ENCODE measurements at places on chromosomes 2 and 18.

DNA sequence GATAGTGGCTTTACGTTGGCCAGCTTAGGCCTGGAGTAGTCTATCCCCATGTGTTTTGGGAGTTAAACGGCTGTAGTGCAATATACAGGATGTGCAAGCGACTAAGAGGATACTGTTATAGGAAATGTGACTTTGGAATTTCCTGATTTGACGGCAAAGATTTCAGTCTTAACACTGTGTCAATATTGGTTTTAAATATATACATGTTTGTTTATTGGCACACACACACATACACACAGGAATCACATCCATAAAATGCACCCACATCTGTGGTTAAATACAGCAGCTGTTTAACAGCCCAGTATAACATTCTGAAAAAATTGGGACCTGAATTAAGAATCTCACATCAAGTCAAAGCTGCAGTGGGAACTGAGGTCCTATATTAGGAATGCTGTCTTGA is 347.1 kb downstream of the TXNL1 start:
- H3K27ac ChIP-seq: no peak overlapping the region
- H3K36me3 ChIP-seq: no peaks in the 10 kb centered on the region
- no peaks in the 10 kb centered on the region for H3K27me3 ChIP-seq

DNA sequence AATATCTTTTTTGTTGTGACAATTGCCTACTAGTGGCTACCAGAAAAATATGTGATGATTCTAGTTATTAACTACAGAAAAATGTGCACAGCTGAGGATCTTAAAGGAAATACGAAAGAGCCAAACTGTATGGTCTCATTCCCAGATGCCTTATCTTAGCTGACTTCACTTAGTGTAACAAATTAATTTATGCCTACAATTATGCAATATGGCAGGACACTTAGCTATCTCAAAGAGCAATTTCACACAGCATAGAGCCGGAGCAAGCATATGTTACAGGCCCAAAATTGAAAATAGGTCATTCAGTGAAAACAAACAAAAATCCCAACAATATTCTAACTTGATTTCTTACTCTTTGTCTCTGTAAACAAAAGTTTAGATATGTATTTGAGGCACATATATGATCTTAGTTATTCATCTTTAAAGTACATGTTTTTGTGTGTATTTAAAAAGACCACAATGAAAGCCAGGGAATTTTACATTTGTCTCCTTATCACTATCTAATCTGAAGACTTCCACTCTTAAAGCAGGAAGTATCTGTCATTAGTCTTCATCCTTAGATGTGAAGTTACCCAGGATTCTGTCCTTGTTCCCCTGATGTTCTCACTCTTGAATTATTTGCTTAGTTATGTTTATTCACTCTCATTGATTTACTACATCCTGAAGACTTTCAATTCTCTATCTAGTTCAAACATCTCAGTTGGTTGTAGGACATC is 1579.0 kb upstream of the NXPH2 start:
- no peak overlapping the region for H3K4me3 ChIP-seq
- DNase-seq: no peak
- H3K36me3 ChIP-seq: no peaks in the 10 kb centered on the region
- no peak overlapping the region for H3K27ac ChIP-seq

- no peaks in the 10 kb centered on the region for H3K27me3 ChIP-seq
- peak overlapping the region; percentile 94 for H3K27ac ChIP-seq
- no peak for DNase-seq
- peak overlapping the region; percentile 98 for H3K4me3 ChIP-seq
Measured at GRCh38 chr2:237693291-237693994, 66.1 kb downstream of the LRRFIP1 start.

DNA sequence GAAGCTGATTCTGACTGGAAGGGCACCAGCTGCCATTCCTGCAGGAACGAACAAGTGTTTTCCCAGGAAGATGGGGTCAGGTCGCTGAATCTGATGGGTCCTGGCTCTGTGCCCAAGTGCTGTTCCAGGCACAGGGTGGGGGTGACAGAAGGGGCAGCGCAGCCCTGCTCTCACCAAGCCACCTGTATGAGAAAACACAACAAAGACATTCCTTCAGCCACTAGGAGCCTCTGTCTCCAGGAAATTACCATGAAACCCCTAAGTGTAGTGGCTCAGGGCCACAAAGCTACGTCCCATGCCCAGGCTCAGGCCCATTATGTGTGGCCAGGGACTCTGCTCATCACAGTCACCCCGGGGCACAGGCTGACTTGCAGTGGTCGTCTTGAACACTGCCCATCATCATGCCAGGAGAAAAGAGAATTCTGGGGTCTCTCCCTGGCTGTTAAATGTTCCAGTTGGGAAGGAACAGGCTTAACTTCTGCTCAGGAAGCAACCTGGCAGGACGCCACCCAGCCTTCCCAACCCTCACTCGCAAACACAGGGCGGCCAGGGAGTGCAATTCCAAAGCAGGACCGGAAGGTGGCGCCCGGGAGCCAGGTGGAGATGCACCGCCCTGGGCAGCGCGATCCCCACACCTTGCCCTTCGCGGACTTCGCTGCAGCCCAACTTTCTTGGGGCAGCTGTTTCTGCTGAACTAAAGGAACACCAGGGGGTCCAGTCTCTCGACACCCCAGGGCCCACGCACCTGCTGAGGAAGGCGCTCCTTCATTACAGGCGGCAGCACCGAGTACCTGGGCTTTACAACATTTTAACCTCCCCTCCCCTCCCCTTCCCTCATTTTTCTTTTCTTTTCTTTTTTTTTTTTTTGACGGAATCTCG is 11.0 kb upstream of the SFTPB start:
- H3K4me3 ChIP-seq: no peak overlapping the region
- H3K27me3 ChIP-seq: no peaks in the 10 kb centered on the region
- no peaks in the 10 kb centered on the region for H3K4me1 ChIP-seq
- no peaks in the 10 kb centered on the region for H3K36me3 ChIP-seq
- peak overlapping the region; percentile 29 for H3K27ac ChIP-seq

DNA sequence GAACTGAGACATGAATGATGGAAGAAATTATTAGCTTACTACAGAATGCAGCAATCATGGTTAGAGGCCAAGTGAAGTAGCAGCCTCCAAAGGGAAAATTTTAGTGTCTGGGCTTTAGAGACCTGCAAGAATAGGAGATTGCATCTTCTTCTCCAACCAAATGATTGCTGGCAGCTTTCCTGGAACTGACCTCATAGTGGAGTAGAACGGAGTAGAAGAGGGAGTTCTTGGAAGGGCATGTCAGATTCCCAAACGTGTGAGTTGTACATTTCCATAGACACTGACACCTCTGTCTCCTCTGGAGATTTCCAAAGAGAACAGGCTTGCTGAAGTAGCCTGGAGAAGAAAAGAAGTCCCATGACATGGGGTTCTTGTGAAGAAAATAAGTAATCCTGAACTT is 169.8 kb upstream of the ERBB4 start:
- no peaks in the 10 kb centered on the region for H3K4me1 ChIP-seq
- H3K27ac ChIP-seq: no peak overlapping the region
- H3K4me3 ChIP-seq: no peak overlapping the region
- H3K36me3 ChIP-seq: no peaks in the 10 kb centered on the region

DNA sequence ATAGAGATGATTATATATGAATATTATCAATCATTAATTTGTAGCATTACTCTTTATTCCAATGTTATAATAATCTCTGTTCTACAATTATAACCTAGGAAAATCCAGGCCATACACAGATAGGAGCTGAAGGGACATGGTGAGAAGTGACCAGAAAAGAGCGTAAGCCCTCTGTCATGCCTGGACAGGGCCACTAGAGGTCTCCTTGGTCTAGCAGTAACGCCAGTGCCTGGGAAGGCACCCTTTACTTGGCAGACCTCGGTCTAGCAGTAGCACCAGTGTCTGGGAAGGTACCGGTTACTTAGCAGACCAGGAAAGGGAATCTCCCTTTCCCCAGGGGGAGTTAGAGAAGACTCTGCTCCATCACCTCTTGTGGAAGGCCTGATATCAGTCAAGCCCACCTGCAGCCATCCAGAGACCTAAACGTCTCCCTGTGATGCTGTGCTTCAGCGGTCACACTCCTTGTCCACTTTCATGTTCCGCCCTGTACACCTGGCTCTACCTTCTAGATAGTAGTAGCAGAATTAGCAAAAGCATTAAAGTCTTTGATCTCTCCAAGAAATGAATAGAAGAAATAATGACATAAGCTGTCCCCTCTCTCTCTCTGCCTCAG is 447.5 kb upstream of the FSIP2 start:
- no peaks in the 10 kb centered on the region for H3K4me1 ChIP-seq
- no peaks in the 10 kb centered on the region for H3K36me3 ChIP-seq
- H3K4me3 ChIP-seq: no peak overlapping the region
- no peak for DNase-seq
- H3K27me3 ChIP-seq: no peaks in the 10 kb centered on the region
- H3K27ac ChIP-seq: no peak overlapping the region

GRCh38 chr2:71563872-71564271 is 110.5 kb downstream of the DYSF start:
- no peaks in the 10 kb centered on the region for H3K4me1 ChIP-seq
- no peak for DNase-seq
- H3K27ac ChIP-seq: no peak overlapping the region
- H3K36me3 ChIP-seq: no peaks in the 10 kb centered on the region

- H3K4me1 ChIP-seq: no peaks in the 10 kb centered on the region
- DNase-seq: no peak
- no peaks in the 10 kb centered on the region for H3K36me3 ChIP-seq
- H3K27ac ChIP-seq: no peak overlapping the region
- H3K4me3 ChIP-seq: no peak overlapping the region
Measured at GRCh38 chr2:28233164-28233676, 159.4 kb upstream of the FOSL2 start.

- no peaks in the 10 kb centered on the region for H3K36me3 ChIP-seq
- no peak for DNase-seq
- no peak overlapping the region for H3K4me3 ChIP-seq
- H3K27me3 ChIP-seq: no peaks in the 10 kb centered on the region
- H3K27ac ChIP-seq: no peak overlapping the region
Measured at GRCh38 chr18:79489051-79489898, 93.5 kb downstream of the NFATC1 start.

DNA sequence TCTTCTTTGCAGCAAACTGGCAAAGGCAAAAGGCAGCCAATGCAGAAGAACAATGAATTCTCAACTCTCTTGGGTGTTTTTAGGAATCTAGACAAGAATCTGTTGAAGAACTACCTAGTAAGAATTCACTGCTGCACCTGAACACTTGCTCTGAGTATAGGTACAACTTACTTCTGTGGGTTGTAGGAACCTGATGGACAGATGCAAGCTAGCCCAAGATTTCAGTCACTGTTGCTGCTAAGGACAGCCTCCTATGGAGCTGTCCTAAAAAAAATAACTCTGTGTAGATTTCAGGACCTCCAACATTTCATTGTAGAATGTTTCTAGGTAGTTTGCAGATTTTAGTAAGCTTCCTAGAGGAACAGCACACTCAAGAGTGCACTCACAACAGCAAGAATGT is 363.5 kb downstream of the CBLN2 start:
- H3K27ac ChIP-seq: no peak overlapping the region
- no peaks in the 10 kb centered on the region for H3K27me3 ChIP-seq
- H3K4me3 ChIP-seq: no peak overlapping the region
- no peaks in the 10 kb centered on the region for H3K36me3 ChIP-seq
- no peak for DNase-seq

GRCh38 chr2:201500534-201500933 is 49.0 kb downstream of the STRADB start:
- H3K27ac ChIP-seq: no peak overlapping the region
- no peak for DNase-seq
- no peaks in the 10 kb centered on the region for H3K36me3 ChIP-seq

DNA sequence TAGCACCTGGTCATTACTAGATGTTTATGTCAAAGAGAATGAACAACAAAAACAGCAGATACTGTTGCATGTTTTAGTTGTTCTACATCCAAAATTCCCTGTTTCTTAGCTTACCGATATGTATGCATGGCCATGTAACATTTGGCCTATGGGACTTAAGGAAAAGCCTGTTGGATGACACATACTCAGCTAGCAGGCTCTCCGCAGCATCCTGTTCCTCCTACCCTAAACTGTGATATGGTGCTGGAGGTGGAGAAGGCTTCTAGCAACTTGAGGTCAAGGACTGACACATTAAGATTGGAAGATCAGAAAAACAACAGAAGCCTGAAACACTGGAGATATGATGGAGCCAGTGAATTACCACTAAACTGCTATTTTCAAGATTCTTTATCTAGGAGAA is 537.8 kb downstream of the LRRTM4 start:
- no peaks in the 10 kb centered on the region for H3K36me3 ChIP-seq
- H3K27ac ChIP-seq: no peak overlapping the region
- H3K4me1 ChIP-seq: no peaks in the 10 kb centered on the region
- no peak overlapping the region for H3K4me3 ChIP-seq
- no peaks in the 10 kb centered on the region for H3K27me3 ChIP-seq
- DNase-seq: no peak

DNA sequence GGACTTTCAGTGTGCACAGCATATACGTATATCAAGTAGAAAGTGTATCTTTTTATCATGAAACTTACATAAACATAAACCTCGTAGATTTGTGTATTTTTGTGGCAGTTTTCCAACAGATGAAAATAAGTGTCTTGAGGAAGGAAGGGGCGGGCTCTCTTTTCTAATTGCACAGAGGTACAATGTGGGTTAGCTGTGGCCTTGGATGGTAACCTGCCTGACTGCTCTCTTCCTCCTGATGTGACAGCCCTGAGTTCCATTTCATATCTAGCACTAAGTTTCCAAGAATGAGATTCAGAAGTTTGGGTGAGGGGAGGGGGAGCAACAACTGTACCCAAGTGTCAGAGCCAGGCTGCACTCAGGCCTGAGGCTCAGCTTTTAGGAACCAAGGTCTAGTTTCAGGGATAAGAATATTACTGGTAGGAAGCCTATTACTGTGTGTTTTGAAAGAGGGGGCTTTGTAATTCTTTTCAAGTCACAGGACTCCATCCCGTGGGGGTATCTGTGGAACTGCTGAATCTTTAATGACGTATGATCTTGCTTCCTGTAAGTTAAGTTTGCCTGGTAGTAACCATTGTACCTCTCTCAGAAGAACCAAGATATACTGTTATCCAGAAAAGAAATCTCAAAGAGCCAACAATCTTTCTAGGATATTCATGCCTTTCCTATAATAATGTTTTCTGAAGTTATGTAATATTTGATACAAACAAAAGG is 483.7 kb downstream of the PTPRM start:
- DNase-seq: no peak
- no peaks in the 10 kb centered on the region for H3K4me1 ChIP-seq
- H3K36me3 ChIP-seq: no peaks in the 10 kb centered on the region
- no peaks in the 10 kb centered on the region for H3K27me3 ChIP-seq
- H3K4me3 ChIP-seq: no peak overlapping the region

- no peaks in the 10 kb centered on the region for H3K27me3 ChIP-seq
- H3K27ac ChIP-seq: peak overlapping the region; percentile 30
- peaks cover 21% of the 10 kb centered on the region for H3K4me1 ChIP-seq
- H3K4me3 ChIP-seq: no peak overlapping the region
Measured at GRCh38 chr2:240996161-240996833, 2.1 kb upstream of the SNED1 start.

Data from breast epithelium (tissue), 4 donors.